Ammon's horn (tissue), 1 donor: ENCODE measurements at places on chromosomes 2 and 18.

GRCh38 chr2:172131713-172132555, 29.2 kb upstream of the DLX2 start:
- no peak for DNase-seq

DNA sequence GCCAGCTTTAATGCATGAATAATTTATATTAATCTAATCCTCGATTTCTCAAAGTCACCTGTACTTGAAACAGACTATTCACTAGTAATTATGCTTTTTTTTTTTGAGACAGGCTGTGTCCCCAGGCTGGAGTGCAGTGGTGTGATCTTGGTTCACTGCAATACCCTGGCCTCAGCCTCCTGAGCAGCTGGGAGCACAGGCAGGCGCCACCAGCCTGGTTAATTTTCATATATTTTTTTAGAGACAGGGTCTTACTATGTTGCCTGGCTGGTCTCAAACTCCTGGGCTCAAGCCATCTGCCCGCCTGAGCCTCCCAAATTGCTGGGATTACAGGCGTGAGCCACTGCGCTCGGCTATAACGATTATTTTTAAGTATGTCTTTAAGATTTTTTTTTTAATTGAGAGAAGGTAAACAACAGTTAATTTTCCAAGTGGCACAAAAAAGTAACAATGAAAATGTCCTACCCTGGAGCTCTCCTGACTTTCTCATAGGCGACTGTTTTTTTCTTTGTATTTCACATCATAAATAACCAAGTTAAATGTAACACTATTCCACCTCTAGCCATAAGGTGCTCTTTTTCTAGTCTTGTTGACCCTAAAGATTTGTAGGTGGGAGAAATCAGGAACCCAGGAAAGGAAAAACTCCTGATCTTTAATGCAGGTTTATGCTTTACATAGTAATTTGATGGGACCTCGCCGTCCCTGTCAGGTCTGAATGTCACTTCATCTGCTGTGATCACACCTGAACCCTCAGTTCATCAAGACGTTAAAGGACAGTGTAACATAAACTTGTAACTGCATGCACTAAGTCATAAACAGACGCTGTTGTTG, 1.3 kb upstream of the ANKRD12 start:
- DNase-seq: no peak

DNA sequence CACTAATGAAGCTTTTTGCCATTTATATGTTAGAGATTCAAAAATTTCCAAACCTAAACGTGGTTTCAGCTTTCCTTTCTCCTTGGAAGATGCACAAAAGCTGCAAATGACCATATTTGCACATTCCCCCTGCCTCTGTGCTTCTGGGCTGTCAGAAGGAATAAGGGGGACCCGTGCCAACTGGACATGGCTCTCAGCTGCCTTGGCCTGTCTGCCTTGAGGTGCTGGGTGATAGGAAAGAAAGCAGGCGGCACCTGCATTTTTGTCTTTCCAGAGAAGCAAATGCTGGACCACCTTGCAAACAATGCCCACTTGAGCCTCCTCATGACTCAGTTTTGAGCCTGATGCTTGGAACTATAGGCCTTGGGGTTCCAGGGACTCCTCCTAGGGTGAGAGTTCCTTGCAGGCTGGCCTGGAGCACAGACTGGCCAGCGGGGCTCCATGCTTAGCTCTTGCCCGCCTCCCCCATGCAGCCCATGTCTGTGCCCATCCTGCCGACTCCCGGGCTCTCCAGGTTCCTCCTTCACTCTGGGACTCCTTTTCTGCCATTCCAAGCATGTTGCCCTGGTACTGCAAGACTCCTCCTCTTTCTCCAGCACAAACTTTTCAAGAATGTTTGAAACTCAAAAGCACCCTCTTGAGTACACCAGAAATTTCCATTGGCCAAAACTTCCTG, 109.0 kb upstream of the EPAS1 start:
- no peak for DNase-seq

- no peak for DNase-seq
These were observed 8.5 kb downstream of the PSMD14 start for GRCh38 chr2:161316701-161317100.

DNA sequence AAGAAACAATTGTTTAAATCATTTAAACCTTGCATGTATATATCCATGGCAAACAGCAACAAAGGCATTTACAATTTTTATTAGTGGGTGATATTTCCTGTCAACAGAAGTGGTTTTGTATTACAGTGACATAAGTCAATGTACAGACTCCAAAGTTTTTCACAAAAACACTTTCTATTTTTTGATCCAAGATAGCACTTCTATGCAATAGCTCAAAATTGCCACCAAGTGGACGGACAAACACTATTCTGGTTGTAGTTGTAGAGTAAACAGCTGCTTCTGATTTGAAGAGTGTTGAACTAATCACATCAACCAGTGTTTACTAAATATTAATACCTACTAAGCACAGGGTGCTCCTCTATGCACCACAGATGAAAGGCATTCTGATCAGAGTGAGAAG, 421.4 kb downstream of the NCKAP5 start:
- peak; percentile 30 for DNase-seq

GRCh38 chr18:14922965-14923565, 175.1 kb downstream of the ANKRD30B start:
- DNase-seq: no peak

- no peak for DNase-seq
These were observed 120.0 kb upstream of the MAPRE2 start for GRCh38 chr18:34921226-34921625.

GRCh38 chr2:937530-937929, 13.1 kb upstream of the SNTG2 start:
- no peak for DNase-seq

DNA sequence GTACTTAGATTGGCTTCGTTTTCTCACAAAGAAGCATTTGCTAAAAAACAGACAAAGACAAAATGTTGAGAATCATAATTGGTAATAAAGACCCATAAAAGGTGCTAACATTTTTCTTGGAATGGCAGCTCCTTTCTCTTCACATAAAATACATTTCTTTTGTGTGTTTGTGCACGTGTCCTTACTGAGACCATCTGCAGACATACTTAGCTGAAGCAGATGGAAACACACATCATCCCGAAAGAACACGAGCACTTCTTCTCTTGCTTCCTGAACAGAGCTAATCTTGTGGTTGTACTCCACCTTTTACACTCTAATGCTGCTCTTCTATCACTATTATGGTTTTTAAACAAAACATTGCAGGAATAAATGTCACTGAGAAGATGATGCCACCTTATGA, 142.5 kb downstream of the SPHKAP start:
- peak; percentile 21 for DNase-seq

DNA sequence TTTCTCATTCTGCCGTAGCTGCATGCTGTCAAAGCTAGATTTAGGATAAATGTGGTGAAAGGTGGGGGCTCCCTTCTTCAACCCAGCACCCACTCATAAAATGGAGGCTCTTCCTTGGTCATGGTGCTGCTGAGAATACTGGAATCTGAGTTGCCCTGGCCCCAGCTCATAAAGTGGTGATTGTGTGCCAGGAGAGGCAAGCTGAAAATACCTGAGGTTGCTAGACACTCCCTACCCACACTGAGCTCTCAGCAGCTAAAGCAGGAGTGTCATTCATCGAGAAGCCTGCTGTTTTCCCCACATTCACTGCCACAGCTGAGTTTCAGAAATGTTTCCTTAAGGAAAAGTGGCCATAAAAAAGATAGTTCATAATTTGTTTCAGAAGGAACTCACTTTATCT, 297.1 kb upstream of the RBMS1 start:
- DNase-seq: no peak

DNA sequence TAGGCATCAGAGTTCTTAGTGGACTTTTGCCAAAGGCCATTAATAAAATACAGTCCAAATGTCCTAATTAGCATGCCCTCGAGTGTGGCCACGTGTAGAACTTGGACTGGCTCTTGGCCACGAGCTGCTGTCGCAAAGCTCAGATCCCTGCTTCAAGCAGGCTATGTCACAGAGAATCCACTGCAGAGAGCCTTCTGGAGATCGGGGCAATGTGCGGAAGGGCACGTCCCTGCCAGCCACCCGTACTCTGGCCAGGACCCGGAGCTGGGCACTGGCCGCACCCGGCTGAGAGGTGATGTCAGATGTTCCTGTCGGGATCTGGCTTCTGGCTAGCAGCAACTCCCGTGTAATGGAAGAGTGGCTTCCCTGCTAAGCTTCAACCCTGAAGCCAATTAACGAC, 432.7 kb upstream of the ID2 start:
- DNase-seq: peak; percentile 28

DNA sequence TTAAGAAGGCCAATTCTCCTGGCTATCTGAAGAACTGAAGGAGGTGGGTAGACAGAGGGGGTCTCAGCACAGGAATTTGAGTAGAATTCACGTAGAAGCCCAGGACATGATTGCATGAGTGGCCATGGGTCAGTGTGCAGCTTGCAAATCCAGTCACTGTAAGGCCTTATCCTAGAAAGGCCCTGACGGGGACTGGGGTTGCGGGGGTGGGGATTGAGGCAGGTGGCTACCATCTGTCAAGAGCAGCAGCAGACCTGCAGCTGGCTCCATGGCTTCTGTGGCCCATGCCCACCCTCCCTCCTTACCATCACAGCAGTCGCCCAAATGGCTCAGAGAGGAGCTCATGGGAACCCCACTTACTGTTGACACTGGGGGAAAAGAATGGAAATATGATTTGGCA, 34.6 kb upstream of the SLC14A1 start:
- no peak for DNase-seq

GRCh38 chr2:27281442-27281841, 787 bp upstream of the TRIM54 start:
- DNase-seq: no peak

GRCh38 chr2:60306267-60306861, 247.1 kb downstream of the BCL11A start:
- DNase-seq: no peak

DNA sequence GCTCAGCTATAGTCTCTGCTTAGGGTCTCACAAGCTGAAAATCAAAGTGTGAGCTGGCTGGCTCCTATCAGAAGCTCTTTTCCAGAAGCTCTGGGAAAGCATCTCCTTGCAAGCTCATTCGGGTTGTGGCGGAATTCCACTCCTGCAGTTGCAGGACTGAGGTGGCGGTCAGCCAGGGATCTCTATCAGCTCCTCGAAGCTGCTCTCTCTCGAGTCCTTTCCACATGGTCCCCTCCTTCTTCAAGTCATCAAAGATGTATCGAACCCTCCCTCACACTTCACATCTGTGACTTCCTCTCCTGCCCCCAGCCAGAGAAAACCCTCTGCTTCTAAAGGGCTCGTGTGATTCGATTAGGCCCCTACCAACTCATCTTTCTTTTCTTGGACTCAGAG, 141.7 kb downstream of the ZFP36L2 start:
- DNase-seq: peak; percentile 25

GRCh38 chr2:10284108-10284870, 18.4 kb upstream of the HPCAL1 start:
- DNase-seq: peak; percentile 89

DNA sequence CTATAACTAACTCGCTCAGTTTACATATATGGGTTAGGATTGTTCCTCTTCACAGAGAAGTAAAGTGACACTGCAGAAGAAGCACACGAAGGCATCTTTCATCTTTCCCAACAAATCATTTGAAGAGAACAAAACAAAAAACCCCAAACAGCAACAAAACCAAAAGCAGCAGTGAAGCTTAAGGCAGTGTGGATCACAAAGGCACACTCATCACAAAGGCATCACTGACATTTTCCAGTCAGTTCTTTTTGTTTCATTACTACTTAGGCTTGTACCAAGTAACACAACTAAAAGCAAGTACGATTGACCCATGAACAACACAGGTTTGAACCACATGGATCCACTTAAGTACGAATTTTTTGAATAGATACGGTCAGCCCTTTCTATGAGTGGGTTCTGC, 75.7 kb downstream of the RNF152 start:
- DNase-seq: no peak

- DNase-seq: no peak
These were observed 1.2 kb downstream of the CDK15 start for GRCh38 chr2:201807452-201807999.

DNA sequence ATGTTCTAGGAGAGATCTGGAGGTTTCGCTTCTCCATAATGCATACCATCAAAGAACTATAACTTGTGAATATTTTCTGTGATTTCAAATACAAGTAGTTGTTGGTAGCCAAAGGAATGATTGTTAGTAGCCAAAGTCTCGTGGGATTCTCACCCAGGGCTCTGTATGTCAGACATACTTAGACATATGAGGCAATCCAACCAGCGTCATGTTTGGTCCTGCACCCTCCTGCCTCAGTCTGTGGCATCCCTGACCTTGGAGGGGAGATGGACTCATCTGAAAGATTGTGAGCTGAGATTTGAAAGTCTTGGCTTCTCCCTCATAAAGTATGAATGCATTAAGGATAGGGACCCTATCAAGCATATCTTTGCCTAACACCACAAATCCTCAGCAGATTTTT, 81.2 kb downstream of the CTIF start:
- DNase-seq: no peak

GRCh38 chr2:119229716-119230115, 6.1 kb downstream of the STEAP3 start:
- no peak for DNase-seq

DNA sequence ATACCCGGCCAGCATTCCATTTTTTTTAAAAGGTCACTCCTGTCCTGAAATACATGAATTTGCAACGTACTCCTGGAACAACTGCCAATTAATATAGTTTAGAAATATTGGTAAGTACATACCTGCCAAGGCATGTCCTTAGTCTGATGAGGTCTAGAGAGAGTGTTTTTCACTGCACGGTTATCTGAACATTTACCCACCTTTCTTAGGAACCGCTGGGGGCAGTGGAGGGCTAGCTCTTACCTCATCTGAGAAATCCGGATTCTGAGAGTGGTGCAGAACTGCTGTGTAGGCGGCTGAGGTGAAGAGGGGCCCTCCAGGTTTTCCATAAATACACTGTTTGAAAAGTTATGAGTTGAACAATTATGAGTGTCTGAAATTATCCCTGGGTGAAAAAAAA, 133.1 kb upstream of the CCDC195 start:
- no peak for DNase-seq

DNA sequence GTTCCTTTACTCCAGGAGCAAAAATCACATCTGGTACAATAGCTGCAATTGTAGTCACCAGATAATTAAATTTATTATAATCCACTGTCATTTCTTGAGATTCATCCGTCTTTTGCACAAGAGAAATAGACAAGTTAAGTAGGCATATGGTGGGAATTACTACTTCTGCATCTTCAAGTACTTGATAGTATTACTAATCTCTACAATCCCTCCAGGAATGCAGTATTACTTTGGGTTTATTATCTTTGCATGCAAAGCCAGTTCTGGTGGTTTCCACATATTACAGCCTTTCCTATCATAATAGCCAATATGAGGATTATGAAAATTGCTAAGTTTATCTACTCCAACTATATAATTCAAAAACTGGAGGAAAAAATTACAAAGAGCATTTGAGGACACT, 254.1 kb downstream of the IKZF2 start:
- no peak for DNase-seq

DNA sequence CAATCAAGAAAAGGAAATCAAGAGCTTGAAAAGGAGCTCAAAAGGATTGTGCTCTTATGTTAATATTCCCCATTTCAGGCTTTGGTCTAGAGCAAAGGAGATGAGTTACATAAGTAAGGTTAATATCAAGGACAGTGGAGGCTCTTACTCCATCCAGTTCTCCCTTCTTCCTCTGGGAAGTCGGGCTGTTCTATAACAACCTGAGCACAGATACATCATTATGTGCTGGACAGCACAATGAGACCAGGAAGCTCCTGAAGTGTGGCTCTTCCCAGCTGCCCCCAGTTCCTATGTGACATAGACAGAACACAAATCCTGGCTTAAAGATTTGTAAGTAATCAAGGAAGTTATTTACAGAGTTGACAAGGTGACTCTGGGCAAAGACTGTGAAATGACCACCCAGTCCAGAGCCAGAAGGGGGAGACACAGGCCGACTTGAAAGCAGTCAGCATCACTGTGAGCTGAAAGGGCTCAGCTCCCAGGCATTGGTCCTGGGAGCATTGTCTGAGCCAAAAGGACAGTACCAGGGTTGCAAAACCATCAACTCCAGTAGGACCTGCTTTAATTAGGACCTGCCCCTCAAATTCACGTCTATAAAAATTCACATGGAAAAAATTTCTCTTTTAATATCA, 917.6 kb upstream of the ACVR2A start:
- peak; percentile 73 for DNase-seq
